IMR-90 (cell line): ENCODE measurements at places on chromosomes 16 and 17. TPM values are rescaled to one million over a fixed set of nuclear protein-coding genes. Genes with fewer than 3 reads are reported as not detected.

NOS2 gene
- under 0.01 TPM in 1 of 2 replicates, not detected in the other for total RNA-seq

NACA2 gene
- total RNA-seq = not detected in 2 replicates

WNK4 gene
- 1.3 and 1.9 TPM in 2 replicates for total RNA-seq

ARHGAP23 gene
- 9.3 and 17.8 TPM in 2 replicates for total RNA-seq

DRC3 gene
- 0.28 and 0.72 TPM in 2 replicates for total RNA-seq

INCA1 gene
- under 0.01 and 0.18 TPM in 2 replicates for total RNA-seq

ZFPM1 gene
- 0.28 and 0.36 TPM in 2 replicates for total RNA-seq

ANKRD40 gene
- total RNA-seq = 35.8 and 38.9 TPM in 2 replicates

KRT31 gene
- total RNA-seq = not detected in 2 replicates

C1QTNF1 gene
- 1.7 and 3.4 TPM in 2 replicates for total RNA-seq

HLF gene
- total RNA-seq = 0.18 TPM in 1 of 2 replicates, not detected in the other

DPEP1 gene
- total RNA-seq = not detected in 2 replicates

DNAH3 gene
- not detected in 2 replicates for total RNA-seq

CX3CL1 gene
- total RNA-seq = under 0.01 and 0.18 TPM in 2 replicates

CDK5R1 gene
- 0.36 and 0.56 TPM in 2 replicates for total RNA-seq

TBC1D3I gene
- total RNA-seq = not detected in 2 replicates

MYH8 gene
- not detected in 2 replicates for total RNA-seq

CYBA gene
- 65.6 and 90.5 TPM in 2 replicates for total RNA-seq

TMEM238L gene
- not detected in 2 replicates for total RNA-seq

FAM20A gene
- not detected in 2 replicates for total RNA-seq

PDE6G gene
- total RNA-seq = not detected in 2 replicates

MYO15A gene
- total RNA-seq = 0.18 and 0.56 TPM in 2 replicates

YBX2 gene
- total RNA-seq = not detected in 2 replicates

NPIPB9 gene
- 0.56 TPM in 1 of 2 replicates, not detected in the other for total RNA-seq

MT1E gene
- 137 and 166 TPM in 2 replicates for total RNA-seq

TP53TG3C gene
- not detected in 2 replicates for total RNA-seq

ZG16 gene
- not detected in 2 replicates for total RNA-seq

NFE2L1 gene
- total RNA-seq = 35.6 and 42.8 TPM in 2 replicates

RHBDL1 gene
- total RNA-seq = 0.72 and 0.83 TPM in 2 replicates

CRYM gene
- not detected in 2 replicates for total RNA-seq

STXBP4 gene
- 20.4 and 31.4 TPM in 2 replicates for total RNA-seq

ARL4D gene
- total RNA-seq = 12.5 and 12.8 TPM in 2 replicates

CRHR1 gene
- not detected in 2 replicates for total RNA-seq

PTGES3L gene
- 1.4 and 2.2 TPM in 2 replicates for total RNA-seq

SLC16A5 gene
- total RNA-seq = 1.1 and 1.8 TPM in 2 replicates

ETV4 gene
- 3.3 and 4.3 TPM in 2 replicates for total RNA-seq

ZG16B gene
- 0.28 and 0.54 TPM in 2 replicates for total RNA-seq

CLEC18C gene
- not detected in 2 replicates for total RNA-seq

GPR179 gene
- not detected in 2 replicates for total RNA-seq

FOXF1 gene
- total RNA-seq = 2.7 and 4.2 TPM in 2 replicates

KRTAP4-9 gene
- total RNA-seq = not detected in 2 replicates

MMP2 gene
- 164 and 240 TPM in 2 replicates for total RNA-seq

KCNJ18 gene
- not detected in 2 replicates for total RNA-seq

SCNN1B gene
- total RNA-seq = not detected in 2 replicates

SYT17 gene
- not detected in 2 replicates for total RNA-seq

KRT14 gene
- not detected in 2 replicates for total RNA-seq

ARL5C gene
- total RNA-seq = not detected in 2 replicates

SLC9A5 gene
- 1.8 and 2.5 TPM in 2 replicates for total RNA-seq
